ENCODE measurements at places on chromosomes 3 and 15. TPM values are rescaled to one million over a fixed set of nuclear protein-coding genes. Genes with fewer than 3 reads are reported as not detected.

The SERPINI2 gene
- not detected for total RNA-seq

GRCh38 chr3:48560648-48561018 is 2.9 kb downstream of the UCN2 start:
- H3K4me1 ChIP-seq = peaks cover 44% of the 10 kb centered on the region
- no peak overlapping the region for H3K4me3 ChIP-seq
- no peak overlapping the region for H3K27ac ChIP-seq
- no peaks in the 10 kb centered on the region for H3K27me3 ChIP-seq
- peak; percentile 49 for DNase-seq

DNA sequence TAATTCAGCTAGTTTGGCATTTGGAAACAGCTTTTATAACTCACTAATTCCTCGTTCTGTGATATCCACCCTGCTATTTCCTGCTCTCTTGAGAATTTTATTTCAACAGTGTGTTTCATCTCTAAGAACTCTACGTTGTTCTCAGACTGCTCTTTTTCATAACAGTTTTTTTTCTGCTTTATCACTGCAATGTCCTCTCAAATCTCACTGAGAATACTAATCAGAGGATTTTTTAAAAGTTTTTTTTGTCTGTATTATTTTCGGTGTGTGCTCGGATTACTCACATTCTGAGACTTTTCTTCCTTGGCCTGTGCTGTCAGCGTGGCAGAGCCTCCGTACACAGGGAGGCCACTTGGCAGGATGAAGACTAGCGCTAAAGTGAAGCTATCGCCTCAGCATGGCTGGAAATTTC is 59.4 kb upstream of the NEO1 start:
- no peaks in the 10 kb centered on the region for H3K36me3 ChIP-seq
- H3K4me1 ChIP-seq = no peaks in the 10 kb centered on the region
- H3K27ac ChIP-seq = no peak overlapping the region
- no peaks in the 10 kb centered on the region for H3K27me3 ChIP-seq

GRCh38 chr15:56969265-56969895 is 50.9 kb downstream of the TCF12 start:
- no peak overlapping the region for H3K4me3 ChIP-seq
- no peak overlapping the region for H3K27ac ChIP-seq
- no peaks in the 10 kb centered on the region for H3K27me3 ChIP-seq
- H3K36me3 ChIP-seq = no peaks in the 10 kb centered on the region
- peaks cover 2% of the 10 kb centered on the region for H3K4me1 ChIP-seq
- no peak for DNase-seq
